ENCODE measurements at places on chromosomes 4 and X.
A peak's percentile ranks its signal among the peaks of the same experiment; 100 is the strongest.

- no peak for DNase-seq
Observed at GRCh38 chr4:118742050-118742449, 56.9 kb downstream of the METTL14 start.

- no peak for DNase-seq
Observed at GRCh38 chrX:64097891-64098290, 107.6 kb downstream of the AMER1 start.

- DNase-seq = no peak
Observed at GRCh38 chrX:110691446-110691845, 104.2 kb downstream of the CHRDL1 start.

GRCh38 chrX:34381241-34381640, 249.1 kb upstream of the FAM47A start:
- no peak for DNase-seq

GRCh38 chrX:16113978-16114565, 9.3 kb upstream of the GRPR start:
- no peak for DNase-seq

- DNase-seq = no peak
Observed at GRCh38 chr4:140652601-140653000, 83.8 kb upstream of the UCP1 start.

GRCh38 chrX:16386126-16386525, 218.8 kb downstream of the MAGEB17 start:
- DNase-seq = no peak

- DNase-seq = peak; percentile 32
Observed at GRCh38 chr4:48017108-48017571, 568 bp downstream of the NIPAL1 start.

DNA sequence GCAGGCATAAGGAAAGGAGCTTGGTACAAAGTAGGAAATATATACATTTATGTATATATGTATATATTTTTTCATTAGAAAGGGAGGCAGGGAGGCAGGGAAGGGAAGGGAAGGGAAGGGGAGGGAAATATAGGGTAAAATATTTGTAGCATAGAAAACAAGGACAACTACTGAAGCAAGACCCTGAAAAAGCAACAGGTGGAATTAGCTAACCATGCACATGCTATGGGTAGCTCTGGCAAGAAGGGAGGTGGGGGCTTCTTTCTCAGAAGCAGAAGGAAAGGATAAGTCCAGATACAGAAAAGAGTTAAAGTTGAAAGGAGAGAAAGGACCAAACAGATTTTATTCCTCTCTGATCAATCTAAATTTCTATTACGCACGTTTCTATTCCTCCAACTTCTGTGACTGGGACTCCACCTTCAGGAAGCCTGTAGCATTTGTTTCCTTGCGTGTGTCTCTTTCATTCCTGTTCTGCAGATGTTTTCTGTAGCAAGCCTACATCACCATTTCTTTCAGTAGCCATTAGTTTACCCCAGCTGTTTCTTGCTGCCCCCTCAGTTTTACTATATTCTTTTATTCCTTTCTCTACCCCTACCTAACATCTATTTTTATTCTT, 82.9 kb downstream of the OR13H1 start:
- DNase-seq = no peak

DNA sequence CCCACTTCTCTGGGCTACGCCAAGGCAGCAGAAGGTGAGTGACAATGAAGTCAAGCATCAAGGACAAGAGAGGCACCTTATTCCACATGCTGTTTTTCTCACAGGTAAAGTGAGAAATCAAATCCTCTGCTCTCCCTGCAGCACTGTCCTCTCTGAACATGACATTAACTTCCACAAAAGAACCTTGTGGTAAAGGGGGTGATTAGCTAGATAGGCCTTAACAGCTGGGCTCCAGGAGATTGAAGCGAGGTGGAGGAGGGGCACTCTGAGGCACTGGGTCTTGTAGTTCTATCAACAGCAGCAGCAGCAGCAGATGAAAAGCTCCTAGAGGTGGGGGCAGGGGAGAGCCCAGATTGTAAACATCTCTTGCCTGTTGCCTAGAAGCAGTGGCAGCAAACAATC, 96.8 kb upstream of the CXXC4 start:
- no peak for DNase-seq

DNA sequence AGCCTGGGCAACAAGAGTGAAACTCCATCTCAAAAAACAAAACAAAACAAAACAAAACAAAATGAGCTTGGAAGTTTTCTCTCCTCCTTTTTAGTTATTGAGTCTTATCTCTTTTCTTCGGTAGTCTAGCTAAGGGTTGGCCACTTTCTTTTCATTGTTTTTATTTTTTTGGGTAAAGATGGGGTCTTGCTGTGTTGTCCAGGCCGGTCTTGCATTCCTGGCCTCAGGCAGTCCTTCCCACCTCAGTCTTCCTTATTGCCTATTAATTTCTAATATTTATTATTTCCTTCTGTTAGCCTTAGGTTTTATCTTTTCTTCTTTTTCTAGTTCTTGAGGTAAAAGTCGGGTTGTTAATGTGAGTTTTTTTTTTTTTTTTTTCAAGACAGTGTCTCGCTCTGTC, 16.4 kb downstream of the METAP1 start:
- DNase-seq = no peak

DNA sequence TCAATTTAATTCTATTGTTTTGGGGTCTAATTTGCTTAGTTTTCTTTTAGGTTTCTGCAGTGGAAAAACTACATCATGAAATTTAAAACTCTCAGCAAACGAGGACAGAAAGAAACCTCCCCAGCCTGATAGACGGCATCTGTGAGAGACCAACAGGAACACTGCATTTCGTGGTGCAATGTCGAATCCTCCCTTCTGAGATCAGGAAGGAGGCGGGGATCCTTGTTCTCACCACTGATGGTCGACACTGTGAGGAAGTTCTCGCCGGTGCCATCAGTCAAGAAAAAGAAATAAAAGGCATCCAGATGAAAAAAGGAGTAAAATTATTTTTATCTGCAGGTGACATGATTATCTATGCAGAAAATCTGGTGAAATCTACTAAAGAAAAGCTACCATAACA, 16.5 kb downstream of the GAK start:
- DNase-seq = no peak

GRCh38 chr4:13483136-13483767, 888 bp downstream of the RAB28 start:
- DNase-seq = no peak

DNA sequence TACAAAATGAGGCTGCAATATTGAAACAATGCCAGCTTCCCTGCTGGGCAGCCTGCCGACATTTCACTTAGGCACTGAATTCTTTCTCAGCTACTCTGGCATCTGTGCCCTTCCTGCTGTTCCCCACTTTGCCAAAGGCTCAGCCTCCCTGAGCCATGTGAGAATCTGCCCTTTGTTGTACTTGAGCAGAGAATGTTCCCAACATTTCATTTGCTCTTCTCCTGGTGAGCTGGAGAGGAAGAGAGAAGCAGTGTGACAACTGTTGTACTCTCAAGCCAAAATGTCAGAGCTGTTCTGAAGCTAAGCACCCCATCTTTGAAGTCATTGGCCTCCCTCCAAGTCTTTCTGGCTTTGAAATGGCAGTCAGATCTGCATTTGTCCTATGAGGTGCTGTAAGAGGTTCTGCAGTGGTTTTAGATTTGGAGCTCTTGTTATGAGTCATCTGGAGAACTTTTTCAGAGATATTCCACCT, 32.5 kb downstream of the LANCL3 start:
- no peak for DNase-seq

DNA sequence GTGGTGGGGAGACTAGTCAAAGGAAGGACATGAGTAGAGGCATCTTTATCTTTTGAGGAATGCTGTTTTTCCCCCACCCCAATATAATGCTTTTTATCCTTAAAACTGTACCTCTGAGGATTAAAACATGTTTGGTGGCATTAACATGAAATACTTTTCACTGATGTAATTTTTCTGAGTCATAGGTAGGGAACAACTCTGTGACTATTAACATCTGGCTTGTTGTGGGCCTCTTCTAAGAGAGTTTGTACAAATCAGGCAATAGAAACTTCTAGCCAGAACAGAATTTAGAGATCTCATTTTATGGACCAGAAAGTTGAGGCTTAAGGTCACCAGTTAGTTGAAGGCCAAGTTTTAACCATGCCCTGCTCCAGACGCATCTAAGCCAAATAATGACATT, 207.6 kb downstream of the SOX3 start:
- no peak for DNase-seq

DNA sequence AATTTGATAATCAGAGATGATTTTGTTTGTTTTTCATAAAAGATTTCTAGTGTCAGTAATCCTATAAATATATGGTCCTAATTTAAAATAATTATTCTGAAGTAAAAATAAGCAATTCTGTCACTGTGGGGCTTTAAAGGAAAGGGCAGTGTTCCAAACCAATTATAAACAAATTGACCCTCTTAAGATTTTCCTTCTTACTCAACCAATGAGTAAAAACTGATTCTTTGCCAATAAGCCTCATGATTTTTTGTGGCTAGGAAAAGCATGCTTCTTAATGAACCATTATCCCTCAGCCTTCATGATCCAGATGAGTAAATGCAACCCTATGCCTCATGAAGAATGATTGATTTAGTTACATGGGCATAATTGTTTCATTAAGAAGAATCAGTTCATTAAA, 1010.4 kb downstream of the ADGRL3 start:
- no peak for DNase-seq

DNA sequence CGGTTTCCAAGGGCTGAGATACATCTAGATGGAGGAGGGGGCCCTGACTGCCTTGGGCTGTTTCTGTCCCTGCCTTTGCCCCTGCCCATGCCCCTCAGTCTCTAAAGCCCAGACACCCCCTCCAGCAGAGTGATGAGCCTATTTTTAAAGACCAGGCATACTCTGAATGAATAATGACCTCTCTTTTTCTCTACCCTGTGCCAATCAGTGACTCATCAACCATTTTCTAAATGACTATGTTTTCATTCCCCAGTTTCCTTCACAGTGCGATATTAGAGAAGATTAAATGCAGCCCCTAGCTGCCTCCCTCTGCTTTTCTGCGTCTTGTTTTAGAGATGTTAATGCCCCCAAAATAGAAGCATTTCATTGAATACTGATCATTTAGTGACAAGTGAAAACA, 15.5 kb upstream of the NHS start:
- DNase-seq = no peak

DNA sequence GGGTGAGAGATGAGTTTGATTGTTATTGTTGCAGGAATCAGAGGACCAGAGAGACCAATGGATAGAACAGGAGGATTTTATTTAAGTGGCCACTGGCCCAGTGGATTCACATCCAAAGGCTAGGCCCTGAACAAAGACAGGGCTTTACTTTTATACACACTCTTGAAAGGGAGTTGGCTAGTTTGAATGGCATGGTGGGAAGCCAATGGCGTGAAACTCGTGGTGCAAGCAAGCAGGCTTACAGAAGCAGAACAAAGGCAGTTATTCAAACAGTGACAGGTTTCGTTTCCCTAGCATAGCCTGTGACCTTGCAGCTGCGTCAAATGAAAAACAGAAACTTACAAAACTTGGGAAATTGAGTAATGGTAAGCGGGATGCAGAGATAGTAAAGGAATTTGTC, 110.2 kb upstream of the PRDX4 start:
- no peak for DNase-seq

- DNase-seq = no peak
Observed at GRCh38 chr4:141158219-141158618, 24.9 kb upstream of the RNF150 start.

GRCh38 chr4:26751838-26752237, 108.8 kb upstream of the STIM2 start:
- DNase-seq = no peak

GRCh38 chr4:151908201-151908600, 147.4 kb upstream of the GATB start:
- DNase-seq = no peak

DNA sequence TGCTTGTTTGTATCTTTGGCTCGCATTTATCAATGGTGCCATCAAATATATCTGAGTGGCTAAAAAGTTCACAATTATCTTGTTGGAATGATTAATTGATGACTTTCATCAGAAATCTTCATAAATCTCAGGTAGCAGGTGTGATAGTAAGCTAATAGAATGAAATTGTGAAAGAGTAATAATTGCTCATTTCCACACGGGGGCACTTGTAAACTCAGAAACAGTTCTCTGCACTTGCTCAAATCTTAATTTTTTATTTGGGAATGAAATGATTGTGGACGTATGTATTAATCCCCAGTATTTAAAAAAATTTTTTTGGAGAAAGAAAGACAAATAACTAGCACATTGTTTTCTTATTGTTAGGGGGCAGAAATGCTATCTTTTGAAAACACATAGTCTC, 132.8 kb downstream of the DTHD1 start:
- DNase-seq = no peak

GRCh38 chrX:13253223-13253622, 66.6 kb downstream of the ATXN3L start:
- no peak for DNase-seq

GRCh38 chr4:134906404-134907023, 704.9 kb upstream of the PABPC4L start:
- DNase-seq = no peak

DNA sequence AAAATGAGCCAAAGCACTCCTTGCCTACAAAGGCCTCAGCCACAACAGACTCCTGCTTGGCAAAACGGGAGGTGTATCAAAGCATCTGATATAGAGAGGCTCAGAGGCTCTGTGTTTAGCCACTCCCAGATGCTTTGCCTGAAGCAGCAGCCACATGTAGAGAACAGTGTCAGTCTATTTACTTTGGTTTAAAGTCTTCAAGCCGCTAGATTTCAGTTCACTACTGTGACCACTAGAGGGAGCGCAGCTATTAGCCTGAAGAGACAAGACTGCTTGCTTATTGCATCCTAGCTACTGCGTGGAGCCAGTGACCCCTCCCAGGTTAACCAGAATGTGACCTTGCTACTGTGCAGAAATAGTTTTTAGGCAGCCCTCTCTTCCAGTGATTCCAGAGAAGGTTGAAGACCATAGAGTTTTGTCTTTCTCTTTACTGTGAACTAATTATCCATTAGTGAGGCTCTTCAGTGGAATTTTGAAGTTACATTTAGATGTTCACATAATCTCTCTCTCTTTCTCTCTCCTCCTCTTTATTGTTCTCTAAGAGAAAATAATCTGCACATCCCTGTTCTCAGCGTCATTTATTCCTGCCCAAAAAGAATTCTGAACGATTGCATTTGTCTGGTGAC, 39.3 kb downstream of the BMP3 start:
- DNase-seq = peak; percentile 10

GRCh38 chrX:23742174-23742696, 841 bp downstream of the ACOT9 start:
- DNase-seq = no peak

DNA sequence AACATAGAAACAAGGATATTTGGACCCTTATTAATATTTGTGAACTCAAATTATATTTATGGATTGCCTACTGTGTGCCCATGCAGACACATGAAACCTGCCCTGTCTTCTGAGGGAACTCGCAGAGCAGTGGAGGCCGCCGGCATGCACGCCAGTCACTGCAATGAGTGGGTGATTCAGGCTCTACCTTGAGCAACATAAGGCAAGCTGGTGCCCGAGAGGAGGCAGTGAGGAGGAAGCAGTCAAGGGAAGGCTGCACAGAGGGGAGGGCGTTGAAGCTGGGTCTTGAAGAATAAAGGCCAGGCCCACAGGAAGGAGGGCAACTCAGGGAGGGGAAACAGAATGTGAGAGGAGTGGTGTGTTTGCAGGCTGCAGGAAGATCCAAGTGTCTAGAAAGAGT, 52.8 kb downstream of the PPEF2 start:
- DNase-seq = no peak

- DNase-seq = no peak
Observed at GRCh38 chr4:176236946-176237345, 32.1 kb downstream of the ASB5 start.
